Glomerular endothelial cell (primary cell): ENCODE measurements at places on chromosomes 16 and 17. TPM values are rescaled to one million over a fixed set of nuclear protein-coding genes. Genes with fewer than 3 reads are reported as not detected.

DNA sequence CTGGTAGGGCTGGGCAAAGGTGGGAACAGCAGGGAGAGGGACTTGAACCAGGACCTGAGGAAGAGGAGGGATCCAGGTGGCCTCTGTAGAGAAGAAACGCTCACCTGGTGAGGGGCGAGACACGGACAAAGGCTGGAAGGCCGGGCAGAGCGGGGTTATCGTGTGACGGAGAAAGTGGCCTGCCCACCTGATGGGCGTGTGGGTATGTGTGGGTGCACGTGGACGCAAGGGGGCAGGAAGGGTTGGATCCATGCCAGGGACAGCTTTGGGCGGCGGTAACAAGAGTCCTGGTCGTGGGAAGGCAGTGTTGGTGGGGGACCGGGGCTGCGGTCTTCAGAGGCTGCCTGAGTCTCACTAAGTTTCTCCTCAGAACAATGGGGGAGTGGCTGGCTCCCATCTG, 104.1 kb upstream of the GSE1 start:
- no peak for DNase-seq

- no peak for DNase-seq
Measured at GRCh38 chr16:1903845-1904840, 14.1 kb downstream of the HS3ST6 start.

DNA sequence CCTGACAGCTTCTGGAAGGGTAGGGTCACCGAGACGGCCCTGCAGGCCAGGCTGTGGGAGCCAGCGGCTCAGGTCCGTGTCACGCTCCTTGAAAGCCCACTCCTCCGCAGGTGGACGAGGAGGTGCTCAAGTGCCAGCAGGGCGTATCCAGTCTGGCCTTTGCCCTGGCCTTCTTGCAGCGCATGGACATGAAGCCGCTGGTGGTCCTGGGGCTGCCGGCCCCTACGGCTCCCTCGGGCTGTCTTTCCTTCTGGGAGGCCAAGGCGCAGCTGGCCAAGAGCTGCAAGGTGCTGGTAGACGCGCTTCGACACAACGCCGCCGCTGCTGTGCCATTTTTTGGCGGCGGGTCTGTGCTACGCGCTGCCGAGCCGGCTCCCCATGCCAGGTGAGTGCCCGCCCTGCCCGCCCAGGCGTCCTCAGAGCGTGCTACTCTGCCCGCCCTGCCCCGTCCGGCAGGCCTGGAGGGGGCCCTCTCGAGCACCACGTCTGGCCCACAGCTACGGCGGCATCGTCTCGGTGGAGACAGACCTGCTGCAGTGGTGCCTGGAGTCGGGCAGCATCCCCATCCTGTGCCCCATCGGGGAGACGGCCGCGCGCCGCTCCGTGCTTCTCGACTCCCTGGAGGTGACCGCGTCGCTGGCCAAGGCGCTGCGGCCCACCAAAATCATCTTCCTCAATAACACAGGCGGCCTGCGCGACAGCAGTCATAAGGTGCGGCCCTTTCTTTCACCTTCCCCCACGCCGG, 1.3 kb downstream of the NAGS start:
- DNase-seq: no peak

DNA sequence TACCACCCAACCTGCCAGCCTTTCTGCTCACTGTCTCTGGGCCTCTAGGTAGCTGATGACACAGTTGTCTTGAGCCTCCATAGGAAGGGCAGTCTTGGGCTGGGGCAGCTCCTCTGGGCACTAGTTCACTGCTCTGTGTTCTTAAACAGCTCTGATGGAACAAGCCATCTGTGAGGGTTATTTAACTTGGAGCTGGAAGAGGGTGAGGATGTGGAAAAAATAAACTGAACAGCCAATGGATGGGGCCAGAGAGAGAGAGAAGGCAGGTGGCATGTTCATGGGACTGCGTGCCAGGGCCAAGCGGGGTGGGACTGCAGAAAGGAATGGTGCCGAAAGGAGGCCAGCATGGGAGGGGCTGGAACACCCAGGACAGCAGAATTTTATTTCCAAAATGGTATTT, 52.6 kb downstream of the HIC1 start:
- no peak for DNase-seq

DNA sequence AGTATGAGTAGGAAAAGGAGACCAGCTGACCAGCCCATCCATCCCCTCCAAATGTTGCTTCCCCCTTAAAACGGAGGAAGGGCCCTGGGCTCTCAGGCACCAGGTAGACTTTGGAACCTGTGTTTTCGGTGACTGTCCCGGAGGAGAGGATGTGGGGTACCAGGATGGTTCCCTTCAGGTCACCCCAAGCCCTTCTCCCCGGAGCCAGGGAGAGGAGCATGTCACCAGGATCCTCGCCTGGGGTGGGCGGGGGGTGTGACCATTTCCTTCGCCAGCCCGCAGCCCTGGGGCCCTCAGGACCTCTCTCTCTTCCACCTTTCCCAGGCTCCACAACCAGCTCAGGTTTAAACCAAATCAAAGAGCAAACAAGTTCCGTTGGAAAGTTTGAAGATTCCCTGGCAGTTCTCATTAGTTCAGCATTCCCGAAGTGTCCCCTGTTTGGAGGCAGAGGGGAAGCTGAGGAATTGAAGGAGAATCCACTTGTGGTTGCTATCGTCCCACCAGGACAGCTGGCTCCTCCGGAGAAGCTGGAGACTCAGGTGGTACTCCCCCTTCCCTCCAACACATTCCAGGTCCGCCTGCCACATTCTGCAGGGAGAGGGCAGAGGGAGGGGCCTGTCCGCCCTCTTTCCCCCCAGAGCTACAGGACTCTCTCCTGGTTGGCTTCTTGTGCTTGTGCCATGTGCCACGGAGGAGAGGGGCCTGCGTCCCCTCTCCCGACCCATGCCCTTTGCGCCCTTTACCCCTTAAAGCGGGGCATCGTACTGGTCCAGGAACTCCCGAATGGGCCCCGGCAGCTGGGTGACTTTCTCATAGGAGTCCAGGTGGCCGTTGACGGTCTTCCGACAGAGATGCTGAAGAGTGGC, 2.0 kb downstream of the SOCS3 start:
- no peak for DNase-seq

DNA sequence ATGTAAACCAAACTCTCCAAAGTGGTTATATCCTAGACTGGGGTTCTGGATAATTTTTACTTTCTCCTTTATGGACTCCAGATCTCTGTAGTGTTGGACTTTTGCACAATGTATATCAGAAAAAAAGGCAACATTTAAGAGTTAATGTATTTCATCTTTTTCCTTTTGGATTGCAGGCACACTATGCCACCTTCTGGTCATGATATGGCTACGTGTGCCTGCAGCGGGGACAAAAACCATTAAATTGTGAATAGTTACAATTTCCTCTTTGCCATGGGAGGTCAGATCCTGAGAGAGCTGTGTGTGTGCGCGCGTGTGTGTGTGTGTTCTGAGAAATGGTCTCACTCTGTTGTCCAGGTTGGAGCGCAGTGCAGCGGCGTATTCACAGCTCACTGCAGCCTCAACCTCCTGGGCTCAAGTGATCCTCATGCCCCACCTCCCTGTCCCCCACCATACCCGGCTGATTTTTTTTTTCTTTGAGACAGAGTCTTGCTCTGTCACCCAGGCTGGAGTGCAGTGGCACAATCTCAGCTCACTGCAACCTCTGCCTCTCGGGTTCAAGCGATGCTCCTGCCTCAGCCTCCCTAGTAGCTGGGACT, 4.3 kb upstream of the SGF29 start:
- DNase-seq: no peak

DNA sequence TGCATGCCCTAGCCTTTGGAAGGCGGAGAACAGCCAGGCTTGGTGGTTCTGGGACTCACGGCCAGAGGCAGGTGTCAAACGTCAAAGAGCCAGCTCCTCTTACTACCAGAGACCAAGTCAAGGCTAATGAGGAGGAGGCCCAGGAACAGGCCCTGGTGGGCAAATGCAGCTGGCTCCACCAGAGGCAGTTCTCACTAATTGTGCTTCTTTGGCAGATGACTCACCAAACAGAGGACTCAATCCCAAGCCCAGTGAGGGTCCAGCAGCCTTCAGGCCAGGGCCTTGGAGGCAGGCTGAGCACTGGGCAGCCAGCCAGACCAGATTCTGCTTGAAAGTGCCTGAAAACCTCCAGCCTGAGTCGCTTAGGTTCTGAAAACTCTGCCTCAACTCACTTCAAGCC, 336.5 kb upstream of the CDH5 start:
- DNase-seq: no peak

DNA sequence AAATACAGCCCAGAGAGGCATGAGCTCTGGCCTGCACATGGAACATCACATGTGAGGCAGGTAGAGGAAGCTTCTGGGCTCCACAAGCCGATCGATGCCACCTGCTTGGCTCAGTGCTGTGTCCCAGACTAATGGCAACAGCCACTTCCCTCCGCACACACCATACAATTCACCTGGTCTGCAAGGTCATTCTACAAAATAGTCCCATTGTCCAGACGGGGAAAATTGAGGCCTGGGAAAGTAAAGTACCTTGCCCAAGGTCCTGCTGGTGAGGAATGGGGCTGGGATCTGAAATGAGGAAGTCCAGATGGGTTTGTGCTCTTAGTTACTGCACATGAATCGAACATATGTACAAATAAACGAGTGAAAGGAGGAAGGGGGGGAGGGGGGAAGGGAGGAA, 88.0 kb downstream of the LITAF start:
- DNase-seq: no peak

GRCh38 chr17:65637786-65638185, 76.3 kb upstream of the AXIN2 start:
- no peak for DNase-seq

DNA sequence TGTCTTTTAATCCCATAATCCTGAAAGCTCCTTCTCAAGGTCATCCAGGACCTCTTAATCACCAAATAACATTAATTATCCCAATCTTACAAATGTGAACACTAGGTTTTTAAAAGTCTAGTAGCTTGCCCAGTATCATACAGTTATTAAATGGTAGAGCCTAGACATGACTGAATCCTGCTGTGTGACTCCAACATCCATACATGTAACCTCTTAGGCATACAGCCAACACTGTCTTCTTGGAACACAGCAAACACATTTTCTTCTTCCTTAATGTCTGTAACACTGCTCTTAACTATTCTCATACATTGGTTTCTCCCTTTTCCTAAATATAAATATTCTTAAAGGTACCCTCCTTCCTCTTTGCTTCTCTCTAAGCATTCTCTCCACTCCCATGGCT, 13.7 kb downstream of the BRIP1 start:
- DNase-seq: no peak

DNA sequence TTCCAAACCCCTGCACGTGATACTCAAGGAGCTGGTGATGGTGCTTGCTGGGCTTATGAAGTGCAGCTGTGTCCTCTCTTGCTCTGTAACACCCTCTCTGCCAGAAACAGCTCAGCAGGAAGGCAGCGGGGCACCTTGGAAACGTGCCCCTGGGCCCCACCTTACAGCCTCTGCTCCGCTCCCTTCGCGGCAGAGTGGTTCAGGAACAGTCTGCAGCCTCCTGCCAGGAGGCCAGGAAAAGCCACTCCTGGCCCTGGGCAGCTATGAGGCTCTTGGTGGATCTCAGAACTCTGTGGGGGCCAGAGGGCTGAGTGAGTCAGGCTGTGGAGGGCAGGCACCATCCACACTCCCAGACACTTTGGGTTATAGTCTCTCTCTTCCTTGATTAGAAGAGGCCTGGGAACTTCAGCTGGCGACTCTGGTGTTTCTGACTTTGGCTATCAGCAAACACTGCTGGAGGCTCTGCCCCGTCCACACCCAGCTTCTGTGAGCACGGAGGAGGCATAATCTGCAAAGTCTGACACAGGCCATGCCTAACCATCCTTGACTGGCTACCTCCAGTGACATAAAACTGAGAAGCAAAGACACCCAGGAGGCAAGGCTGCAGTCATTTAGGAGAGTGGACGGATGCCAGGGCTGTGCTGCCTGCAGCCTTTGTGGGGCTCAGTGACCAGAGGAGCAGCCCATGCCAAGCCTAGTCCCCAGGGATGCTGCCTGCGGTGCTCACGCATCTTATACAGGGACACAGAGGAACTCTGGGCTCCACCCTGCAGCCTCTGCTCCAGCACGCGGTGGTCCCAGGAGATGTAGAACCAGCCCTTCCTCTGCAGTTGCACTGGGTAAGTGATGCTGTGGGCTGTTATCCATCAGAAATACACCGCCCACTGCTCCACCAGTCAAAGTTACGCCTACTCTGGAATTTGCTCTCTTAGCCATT, 65.3 kb downstream of the METRNL start:
- no peak for DNase-seq

GRCh38 chr17:73293480-73293911, 18.3 kb downstream of the CDC42EP4 start:
- no peak for DNase-seq

GRCh38 chr17:38749223-38750043, 1.3 kb upstream of the PCGF2 start:
- DNase-seq: no peak

- DNase-seq: no peak
Measured at GRCh38 chr16:81520151-81520470, 75.5 kb downstream of the CMIP start.

DNA sequence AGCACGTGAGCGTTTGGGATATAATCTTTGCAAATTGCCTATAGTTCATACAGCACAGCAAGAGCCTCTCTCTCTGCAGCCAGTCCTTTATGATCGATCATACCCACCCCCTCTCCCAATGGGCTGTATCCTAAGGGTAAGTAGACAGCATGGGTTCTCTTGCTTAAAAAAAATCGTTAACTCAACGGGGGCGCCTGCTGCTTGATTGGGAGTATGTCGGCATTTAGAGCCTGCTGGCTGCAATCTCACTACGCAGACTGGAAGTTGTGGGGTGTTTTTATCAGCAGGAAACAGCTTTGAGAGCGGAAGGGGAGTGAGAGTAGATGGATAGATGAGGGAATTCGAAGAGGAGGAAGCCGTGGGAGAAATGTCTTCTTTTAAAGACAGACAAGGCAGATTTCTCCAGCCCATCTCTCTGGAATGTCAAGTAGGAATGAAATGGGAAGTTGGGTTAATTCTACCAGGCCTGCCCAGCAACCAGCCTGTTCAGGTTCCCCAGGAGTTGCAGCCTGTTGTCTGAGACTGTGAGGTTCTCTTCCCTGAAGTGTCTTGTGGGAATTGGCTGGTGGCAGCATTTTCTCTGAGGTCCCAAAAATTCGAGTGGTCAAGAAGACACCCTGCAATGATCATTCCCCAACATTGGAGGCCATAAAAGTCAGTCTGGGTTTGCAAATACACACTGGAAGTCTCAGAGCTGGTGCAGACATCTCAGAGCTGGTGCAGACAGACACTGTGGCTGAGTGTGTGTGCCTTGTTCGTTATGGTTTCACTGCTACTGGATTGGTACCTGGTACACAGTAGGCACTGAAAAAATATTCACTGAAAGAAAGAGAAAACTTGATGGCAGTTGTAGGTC, 65.6 kb downstream of the PRKCB start:
- DNase-seq: no peak

- no peak for DNase-seq
Measured at GRCh38 chr17:81099888-81100287, 64.9 kb downstream of the BAIAP2 start.

STXBP4 gene
- 6.1 and 6.8 TPM in 2 replicates for total RNA-seq

MBTPS1 gene
- 107 and 122 TPM in 2 replicates for total RNA-seq

ATP2A3 gene
- total RNA-seq: 0.53 TPM in 2 replicates

TP53TG3 gene
- total RNA-seq: not detected in 2 replicates

FOXJ1 gene
- 0.18 and 0.39 TPM in 2 replicates for total RNA-seq

CNEP1R1 gene
- total RNA-seq: 16.2 and 21.1 TPM in 2 replicates

RAPGEFL1 gene
- 2.0 and 4.6 TPM in 2 replicates for total RNA-seq

OR2C1 gene
- total RNA-seq: not detected in 2 replicates

KRT40 gene
- not detected in 2 replicates for total RNA-seq
